ENCODE measurements at places on chromosomes 13 and 19. TPM values are rescaled to one million over a fixed set of nuclear protein-coding genes. Genes with fewer than 3 reads are reported as not detected.

DNA sequence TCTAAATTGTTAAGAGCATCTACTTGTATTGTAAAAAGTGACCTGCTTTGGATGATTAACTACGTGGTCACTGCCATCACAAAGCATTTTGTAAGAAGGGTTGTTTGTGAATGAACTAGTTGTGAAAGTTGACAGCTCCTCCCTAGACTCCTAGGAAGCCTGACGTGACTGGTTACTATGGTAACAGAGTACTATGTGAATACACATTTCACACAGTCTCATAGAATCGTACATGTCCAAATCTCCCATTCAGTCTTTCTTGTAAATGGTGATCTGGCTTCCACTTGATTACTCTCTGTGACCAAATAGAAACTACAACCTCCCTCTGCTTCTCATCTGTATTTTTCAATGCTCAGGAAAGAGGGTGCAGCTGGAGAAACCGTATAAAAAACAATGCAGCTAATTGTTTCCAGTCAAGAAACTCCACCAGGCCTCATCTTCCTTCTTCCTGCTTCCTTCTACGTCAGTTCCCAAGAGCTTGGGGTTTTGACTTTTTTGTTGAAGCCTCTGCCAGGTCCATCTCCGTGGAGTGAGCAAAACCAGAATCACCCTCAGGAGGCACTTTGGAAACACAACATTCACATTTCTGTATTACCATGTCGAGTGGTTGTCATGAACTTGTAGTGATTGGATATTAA lies 83.4 kb downstream of the GPC6 start:
- DNase-seq = no peak

GRCh38 chr13:101454767-101455166 lies 2.3 kb downstream of the ITGBL1 start:
- no peak for DNase-seq

- DNase-seq = peak; percentile 96
These were observed at the start of gene SLITRK5 for GRCh38 chr13:87671031-87671752. Gene SLITRK5 (plus strand): TSS chr13:87671371. CDS start chr13:87675389, 4,018 bp downstream.

The NLRP9 gene
- not detected for total RNA-seq

DNA sequence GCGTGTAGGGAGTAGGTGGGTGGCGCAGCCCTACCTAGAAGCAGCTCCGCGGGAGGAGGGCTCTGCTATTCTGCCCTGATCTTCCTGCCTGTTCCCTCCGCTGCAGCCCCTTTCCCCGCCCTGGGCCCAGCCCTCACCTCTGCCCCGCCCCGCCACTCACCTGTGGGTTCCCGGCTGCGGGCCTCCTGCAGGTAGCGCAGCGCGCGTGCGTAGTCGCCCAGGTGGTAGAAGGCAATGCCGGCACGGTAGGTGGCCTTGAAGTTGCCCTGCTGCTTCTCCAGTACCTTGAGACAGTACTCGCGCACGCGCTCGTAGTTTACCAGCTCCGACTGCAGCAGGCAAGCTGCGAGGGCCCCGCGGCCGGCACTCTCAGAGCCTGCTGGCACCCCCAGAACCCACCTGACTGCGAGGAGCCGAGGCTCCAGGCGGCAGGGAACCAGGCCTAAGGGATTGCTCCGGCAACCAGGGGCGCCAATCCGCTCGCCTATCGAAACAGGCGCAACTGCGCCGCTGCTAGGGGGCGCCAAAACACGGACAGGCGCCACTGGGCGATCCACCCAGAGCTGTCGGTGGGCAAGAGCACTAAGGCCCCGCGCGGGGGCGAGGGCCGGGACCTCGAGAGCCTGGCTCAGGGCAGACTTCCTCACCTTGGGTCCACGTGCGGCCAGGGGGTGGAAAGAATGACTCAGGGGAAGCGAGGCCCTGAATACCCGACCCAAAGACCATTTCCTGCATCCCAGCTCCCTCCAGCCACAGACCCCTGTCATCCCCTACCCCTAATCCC lies 965 bp downstream of the TTC9B start:
- DNase-seq = peak; percentile 92

- DNase-seq = peak; percentile 26
These were observed 43.7 kb upstream of the TPM4 start for GRCh38 chr19:16032509-16033135.

- no peak for DNase-seq
These were observed 40.5 kb downstream of the GATAD2A start for GRCh38 chr19:19445911-19446361.

- DNase-seq = no peak
These were observed 233.6 kb downstream of the PCDH9 start for GRCh38 chr13:66996503-66996902.

- DNase-seq = peak; percentile 53
These were observed 1.4 kb downstream of the FFAR1 start for GRCh38 chr19:35348911-35349611.

The DNAJB1 gene
- total RNA-seq = 66.1 TPM

The ZNF112 gene
- total RNA-seq = 6.2 TPM

- DNase-seq = no peak
These were observed 9.2 kb upstream of the GMIP start for GRCh38 chr19:19652482-19653295.

The FUT2 gene
- 5.8 TPM for total RNA-seq

The SLC10A2 gene
- total RNA-seq = not detected

- DNase-seq = no peak
These were observed 16.9 kb downstream of the PROSER1 start for GRCh38 chr13:39020853-39021462.

- no peak for DNase-seq
These were observed 17.1 kb downstream of the C19orf47 start for GRCh38 chr19:40331052-40331451.

DNA sequence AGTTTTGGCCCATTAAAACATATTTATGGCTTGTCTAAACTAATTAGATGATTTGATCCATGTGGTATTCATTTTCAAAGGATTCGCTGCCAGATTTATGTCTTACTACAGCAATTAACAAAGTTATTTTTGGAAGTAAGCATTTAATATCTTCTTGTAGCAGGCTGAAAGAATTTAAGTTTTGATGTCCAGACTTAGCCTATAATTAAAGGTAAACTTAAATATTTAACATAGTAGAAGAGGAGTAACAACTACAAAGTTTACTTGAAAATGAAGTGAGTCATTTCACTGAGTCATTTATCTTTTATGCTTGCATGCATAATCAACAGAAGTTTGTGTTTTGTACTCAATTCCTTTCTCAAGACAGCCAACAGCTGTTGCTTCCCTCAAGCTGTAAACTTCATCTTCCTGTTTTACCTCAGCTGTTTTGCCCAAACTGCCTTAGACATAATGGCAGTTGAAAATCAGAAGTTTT lies 58.1 kb downstream of the EDNRB start:
- no peak for DNase-seq

DNA sequence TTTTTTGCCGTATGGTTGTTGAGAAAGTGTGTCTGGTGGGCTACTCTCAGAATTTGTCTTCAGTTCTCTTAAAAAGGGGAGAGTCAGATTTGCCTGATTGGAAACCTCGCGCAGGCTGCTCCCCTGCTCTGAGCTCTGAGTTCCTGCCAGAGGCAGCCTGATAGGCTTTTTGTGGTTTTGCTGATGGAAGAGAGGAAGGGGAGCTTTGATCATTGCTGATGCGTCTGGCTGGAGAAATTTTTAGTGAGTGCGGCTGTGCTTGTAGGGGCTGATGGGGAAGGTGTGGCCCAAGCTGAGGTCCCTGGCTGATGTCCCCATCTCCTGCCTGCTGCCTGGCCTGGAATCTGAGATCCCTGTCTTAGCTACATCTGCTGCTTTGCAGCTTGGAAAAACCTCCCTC lies 2.8 kb downstream of the CHST8 start:
- no peak for DNase-seq

GRCh38 chr13:97058926-97059325 lies 64.7 kb upstream of the OXGR1 start:
- no peak for DNase-seq

DNA sequence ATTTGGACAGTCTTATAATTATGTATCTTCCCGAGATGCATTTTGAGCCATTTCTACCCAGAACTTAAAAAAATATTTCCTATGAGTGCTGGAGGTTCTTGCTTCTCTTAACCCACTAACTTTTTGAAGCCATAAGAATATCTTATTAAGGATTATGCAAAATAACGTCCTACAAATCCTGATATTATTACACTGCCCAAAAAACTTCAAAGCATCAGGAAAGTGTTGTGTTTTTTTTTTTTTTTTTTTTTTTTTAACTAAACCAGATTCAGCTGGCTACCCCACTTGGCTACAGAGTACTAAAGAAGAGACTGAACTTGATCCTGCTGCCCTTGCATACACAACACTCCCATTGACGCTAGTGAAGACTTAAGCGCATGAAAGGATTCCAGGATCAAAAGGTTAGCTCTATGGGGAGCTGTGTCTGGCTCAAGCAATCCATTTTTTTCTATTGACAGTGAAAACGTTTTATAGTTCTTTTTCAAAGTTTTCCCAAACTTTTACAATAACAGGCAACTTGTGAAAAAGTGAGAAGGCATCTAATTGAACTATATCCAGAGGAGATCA lies 141.4 kb downstream of the KCNRG start:
- DNase-seq = no peak

The NCR1 gene
- 24.2 TPM for total RNA-seq

GRCh38 chr13:46577696-46578589 lies 25.0 kb downstream of the LRCH1 start:
- no peak for DNase-seq

DNA sequence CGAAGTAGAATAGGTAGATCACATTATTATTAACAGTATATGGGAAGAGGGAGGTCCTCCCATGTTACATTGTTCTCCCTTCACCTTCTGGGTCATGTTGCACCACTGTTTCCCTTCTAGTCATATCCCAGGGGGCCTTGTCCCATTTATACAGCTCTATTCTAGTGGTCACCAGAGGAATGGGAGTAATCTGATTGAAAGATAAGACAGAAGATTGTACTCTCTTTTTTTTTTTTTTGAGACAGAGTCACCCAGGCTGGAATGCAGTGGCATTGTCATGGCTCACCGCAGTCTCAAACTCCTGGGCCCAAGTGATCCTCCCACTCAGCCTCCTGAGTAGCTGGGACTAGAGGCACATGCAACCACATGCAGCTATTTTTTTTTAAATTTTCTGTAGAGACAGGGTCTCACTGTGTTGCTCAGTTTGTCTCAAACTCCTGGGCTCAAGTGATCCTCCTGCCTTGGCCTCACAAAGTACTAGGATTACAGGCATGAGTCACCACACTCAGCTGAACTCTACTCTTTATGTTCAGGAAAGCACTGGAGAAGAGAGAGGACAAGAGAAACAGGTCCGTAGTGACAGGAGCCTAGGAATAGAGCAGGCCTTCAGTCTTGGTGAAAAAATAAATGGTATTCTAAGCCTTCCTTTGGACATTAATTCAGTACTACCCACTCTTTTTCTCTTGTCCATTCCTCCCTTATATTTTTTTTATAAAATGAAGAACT lies 4.3 kb upstream of the ZNF529 start:
- peak; percentile 46 for DNase-seq

The LILRB1 gene
- not detected for total RNA-seq

The CALR3 gene
- 0.25 TPM for total RNA-seq

The CILP2 gene
- 3.6 TPM for total RNA-seq

The FPR1 gene
- total RNA-seq = not detected

The PEG3 gene
- total RNA-seq = not detected

The ZNF136 gene
- 12.1 TPM for total RNA-seq

- DNase-seq = no peak
These were observed 330.6 kb downstream of the SPRY2 start for GRCh38 chr13:80010286-80010831.
